ENCODE measurements at places on chromosomes 5 and 9. TPM values are rescaled to one million over a fixed set of nuclear protein-coding genes. Genes with fewer than 3 reads are reported as not detected.

The GABRA1 gene
- not detected for total RNA-seq

The FOXD4L4 gene
- total RNA-seq, result 0.59 TPM

DNA sequence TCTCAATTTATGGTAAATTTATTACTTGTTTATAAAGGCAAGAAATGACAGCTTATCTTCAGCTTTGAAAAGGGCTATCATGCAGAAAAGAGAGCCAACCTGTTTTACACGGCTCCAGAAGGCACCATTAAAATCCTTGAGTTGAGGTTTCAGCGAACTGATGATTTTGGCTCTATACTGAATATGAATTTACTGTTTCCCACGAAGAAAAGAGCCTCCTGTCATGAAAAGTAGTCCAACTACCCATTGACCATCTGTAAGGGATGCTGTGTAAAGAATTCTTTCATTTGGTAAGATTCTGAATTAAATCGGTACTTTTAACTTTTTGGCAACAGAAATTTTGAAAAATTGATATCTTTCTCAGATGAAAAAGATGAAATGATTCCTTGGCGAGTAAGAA is 657.6 kb upstream of the ZNF608 start:
- no peak for DNase-seq

DNA sequence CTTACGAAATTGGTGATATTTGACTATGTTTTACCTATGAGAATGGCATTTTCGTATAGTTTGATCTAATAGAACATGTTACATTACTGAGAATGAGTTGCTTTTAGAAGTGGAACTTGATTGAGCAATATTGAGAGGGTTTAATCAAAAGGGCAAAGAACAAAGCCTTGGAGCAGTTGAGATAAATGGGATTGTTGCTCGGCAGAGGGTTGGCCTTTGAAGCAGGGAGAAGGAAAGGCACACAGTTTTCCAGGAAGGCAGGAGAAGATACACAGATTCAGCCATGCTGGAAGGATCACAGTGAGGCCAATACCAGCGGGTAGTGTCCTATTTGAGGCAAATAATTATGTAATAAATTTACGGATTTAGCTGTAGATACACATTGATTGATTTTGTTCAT is 19.5 kb downstream of the MAN2A1 start:
- DNase-seq, result no peak

DNA sequence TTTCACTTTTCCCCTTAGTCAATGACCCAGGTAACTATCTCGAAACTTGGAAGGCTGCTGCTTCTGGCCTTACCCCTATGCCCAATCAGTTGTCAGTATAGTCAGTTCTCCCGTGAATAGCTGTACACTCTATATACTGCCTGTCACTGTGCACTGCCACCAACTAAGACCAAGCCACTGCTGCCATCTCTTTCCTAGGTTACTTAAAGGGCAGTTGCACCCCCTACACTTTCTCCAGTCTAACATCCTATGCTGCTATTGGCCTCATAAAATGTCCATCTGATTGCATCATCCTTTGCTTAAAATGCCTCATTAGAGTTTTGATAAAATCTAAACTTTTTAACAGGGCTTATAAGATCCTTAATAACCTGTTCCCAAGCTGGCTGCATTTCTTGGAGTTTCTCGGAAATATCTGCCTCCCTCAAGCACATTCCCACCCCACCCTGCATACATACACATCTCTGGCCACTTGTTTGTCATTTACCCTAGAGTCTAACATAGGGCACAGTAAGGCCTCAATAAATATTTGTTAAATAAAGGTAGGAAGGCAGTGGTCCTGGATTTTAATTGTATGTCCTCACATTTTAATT is 32.8 kb upstream of the TNFAIP8 start:
- DNase-seq, result no peak

GRCh38 chr9:112031400-112031799 is 134.8 kb downstream of the UGCG start:
- DNase-seq, result no peak

DNA sequence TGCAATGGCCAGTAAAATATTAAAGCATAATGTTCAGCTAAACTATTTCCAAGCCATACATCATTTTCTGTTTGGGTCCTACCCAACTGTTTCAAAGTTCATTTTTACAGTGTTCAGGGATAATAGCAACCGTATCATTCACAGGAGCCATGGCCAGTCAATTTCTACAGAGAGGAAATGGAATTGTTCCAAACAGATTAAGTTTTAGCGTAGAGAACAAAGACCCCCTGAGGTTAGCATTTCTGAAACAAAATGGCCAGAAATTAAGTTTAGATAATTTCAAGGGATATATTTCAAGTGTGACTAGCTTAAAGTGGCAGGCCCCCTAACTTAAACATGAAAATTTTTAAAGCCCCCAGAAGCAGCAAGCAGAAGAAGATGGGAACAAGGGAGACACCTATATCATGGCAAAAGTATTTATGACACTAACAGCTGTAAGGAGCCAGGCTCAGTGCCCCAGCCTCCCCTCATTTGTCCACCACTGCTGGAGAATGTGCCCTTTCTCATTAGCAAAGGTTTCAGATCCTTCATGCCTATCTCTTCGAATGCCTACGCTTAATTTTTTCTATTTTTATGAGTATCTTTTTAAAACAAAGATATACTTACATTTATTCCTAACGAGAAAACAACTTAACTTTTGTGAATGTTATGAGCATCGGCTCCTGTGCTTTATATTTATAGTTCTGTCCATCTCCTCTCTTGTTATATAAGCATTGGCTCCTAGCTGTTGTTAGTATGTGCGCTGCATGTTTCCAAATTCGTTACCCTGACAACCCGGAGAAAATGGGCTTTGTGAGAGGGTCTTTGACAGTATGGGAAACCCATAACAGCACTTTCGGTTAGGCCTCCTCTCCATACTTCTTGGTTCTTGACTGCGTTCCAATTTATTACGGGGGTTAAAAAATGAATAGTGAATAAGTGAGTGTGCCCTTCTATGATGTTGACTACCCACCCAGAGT is 116.3 kb downstream of the MED27 start:
- DNase-seq, result no peak

GRCh38 chr9:30591461-30591860 is 1793.0 kb upstream of the ACO1 start:
- DNase-seq, result no peak

- no peak for DNase-seq
Observed at GRCh38 chr5:111774525-111774924, 17.5 kb upstream of the NREP start.

- no peak for DNase-seq
Observed at GRCh38 chr5:37665272-37665671, 174.6 kb downstream of the GDNF start.

DNA sequence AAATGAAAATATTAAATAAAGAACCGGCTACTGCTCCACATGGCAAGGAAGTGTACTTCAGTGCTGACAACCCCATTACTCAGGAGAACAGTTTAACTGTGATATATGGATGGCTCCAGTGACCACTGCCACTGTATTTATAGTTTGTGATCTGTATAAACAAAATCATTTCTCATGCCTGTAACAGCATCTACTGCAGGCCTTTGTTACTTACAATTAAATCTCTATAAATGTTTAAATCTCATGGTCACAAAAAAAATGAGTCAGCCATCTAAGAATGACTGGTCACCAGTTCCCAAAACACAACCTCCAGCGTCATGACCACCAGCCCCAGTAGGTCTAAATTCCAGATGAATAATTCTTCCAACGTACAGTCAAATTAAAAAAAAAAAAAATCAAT is 24.6 kb downstream of the SERINC5 start:
- no peak for DNase-seq

- no peak for DNase-seq
Observed at GRCh38 chr5:124454081-124454480, 292.4 kb downstream of the ZNF608 start.

- no peak for DNase-seq
Observed at GRCh38 chr5:53476531-53477480, 3.6 kb upstream of the FST start.

- no peak for DNase-seq
Observed at GRCh38 chr5:29800752-29801151, 1392.7 kb upstream of the CDH6 start.

- no peak for DNase-seq
Observed at GRCh38 chr5:17743580-17744435, 109.5 kb downstream of the TAF11L14 start.

GRCh38 chr5:160048131-160048530 is 39.2 kb downstream of the TTC1 start:
- no peak for DNase-seq

GRCh38 chr5:78968781-78969180 is 16.3 kb downstream of the ARSB start:
- no peak for DNase-seq

- DNase-seq, result no peak
Observed at GRCh38 chr9:89442501-89442978, 55.4 kb downstream of the SEMA4D start.
